ENCODE measurements at places on chromosomes 3 and 15.

GRCh38 chr3:66441129-66441528, 59.7 kb downstream of the LRIG1 start:
- DNase-seq = peak; percentile 47

DNA sequence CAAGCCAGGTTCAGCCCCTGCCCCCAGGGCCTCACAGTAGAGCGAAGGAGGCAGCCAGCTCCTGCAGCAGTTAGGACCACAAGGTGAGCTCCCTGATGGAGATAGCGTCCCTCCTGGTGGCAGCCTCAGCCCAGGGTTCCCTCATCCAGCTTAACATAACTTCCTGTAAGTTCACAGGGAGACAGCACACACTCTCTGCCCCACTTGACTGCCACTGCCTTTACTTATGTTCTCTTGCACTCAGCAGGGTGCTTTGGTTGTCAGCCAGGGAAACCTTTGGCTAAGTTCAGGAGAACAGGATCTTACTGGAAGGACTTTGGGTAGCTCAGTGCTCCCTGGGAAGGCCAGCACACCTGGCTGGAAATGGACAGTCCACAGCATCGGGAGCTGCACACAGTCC, 10.9 kb downstream of the KBTBD13 start:
- DNase-seq = peak; percentile 49

- DNase-seq = no peak
Measured at GRCh38 chr15:49817100-49817499, 196.3 kb downstream of the DTWD1 start.

GRCh38 chr15:35444557-35445204, 101.3 kb downstream of the DPH6 start:
- DNase-seq = peak; percentile 80

- peak; percentile 34 for DNase-seq
Measured at GRCh38 chr3:43747641-43748040, 56.9 kb downstream of the ABHD5 start.

DNA sequence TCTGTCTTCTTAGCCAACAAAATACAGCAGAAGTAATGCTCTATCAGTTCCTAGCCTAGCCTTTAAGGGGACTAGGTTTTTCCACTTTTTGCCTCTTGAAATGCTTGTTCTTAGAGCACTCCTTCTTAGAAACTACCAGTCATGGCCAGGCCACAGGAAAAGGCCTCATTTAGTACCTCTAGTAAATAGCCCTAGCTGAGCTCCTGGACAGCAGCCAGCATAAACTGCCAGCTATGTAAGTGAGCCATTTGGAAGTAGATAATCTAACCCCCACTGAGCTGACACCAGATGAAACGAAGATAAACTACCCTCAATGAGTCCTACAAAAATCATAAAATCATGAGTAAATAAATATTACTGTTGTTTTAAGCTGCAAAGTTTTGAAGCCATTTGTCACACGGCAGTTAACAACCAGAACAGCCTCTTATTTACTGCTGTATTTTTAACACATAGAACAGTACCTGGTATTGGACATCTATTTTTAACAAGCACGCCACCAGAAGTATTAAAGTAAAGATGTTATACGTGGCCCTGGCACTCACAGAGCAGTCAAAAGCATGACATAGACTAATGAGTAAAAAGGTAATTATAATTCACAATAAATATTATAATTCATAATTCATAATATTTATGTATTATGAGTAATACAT, 12.0 kb downstream of the TBC1D5 start:
- DNase-seq = peak; percentile 82

GRCh38 chr3:63814237-63814636, 4.9 kb upstream of the C3orf49 start:
- peak; percentile 61 for DNase-seq

DNA sequence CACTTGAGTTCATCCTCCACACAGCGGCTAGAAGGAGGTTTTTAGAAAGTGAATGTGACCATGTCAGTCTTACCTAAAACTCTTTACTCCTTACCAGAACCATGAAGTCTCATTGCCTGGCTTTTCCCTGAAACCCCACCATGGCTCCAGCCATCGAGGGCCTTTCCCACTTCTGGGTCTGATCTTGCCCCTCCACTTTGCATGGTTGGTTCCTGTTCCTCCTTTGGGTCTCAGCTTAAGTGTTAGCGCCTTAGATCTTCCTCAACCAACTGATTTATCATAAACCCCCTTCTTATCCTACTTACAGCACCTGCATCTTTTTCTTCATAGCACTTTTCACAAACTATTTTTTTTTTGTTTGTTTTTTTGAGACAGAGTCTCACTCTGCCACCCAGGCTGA, 45.9 kb upstream of the ULK4 start:
- no peak for DNase-seq

DNA sequence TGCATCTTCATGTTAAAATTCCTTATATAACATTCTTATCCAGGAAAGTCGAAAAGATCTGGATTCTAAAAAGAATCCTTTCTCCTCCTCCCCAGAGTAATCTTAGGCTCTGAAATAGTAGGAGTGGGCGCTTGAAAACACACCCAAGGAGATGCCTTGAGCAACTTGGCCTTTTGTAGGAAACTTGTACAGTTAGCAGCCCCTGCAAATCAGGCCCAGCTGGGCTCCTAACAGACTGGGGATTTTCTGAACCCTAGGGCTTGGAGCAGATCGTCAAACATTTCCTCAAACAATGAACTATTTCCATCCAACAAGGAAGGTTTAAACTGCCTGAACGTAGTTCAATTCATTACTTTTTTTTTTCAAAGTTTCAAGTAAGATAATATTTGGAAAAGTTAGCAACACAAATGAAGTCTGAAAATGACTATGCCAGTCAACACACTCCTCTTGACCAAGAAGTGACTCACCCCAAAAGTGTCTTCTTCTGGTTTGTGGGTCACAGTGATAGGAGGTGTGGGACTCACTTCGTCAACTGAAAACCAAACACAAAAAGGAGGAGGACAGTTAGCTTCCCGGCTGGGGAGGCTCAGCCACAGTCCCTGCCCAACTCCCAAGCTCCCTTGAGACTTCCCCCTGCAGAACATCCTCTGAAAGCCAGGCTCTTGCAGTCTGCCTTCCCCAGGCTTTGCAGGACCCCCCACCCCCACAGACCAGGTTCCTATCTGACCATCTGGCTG, 129.7 kb downstream of the NTRK3 start:
- no peak for DNase-seq

GRCh38 chr3:71942432-71943187, 157.7 kb upstream of the PROK2 start:
- no peak for DNase-seq

GRCh38 chr3:111366515-111366914, 175.5 kb upstream of the CD96 start:
- no peak for DNase-seq

GRCh38 chr15:90286678-90287077, 21.2 kb downstream of the NGRN start:
- DNase-seq = peak; percentile 51

- no peak for DNase-seq
Measured at GRCh38 chr3:31009881-31010280, 115.4 kb upstream of the GADL1 start.

- no peak for DNase-seq
Measured at GRCh38 chr3:193305356-193305755, 64.3 kb downstream of the PLAAT1 start.

DNA sequence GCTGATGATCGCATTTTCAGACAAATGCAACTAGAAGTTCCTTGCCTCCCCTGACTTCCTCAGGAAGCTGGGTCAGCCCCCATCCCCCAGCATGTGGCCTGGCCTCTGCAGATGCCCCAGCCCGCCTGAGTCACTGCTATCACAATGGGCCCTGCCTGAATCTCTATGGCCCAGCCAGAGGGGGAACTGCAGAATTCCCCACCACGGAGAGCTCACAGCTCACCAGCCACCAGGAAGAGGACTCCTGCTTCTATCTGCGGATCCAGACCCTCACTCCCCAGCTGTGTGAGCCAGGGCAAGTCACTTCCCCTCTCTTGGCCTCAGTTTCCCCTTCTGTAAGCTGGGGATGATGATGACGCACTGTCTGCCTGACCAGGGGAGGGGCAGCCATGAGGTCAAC, 6.9 kb downstream of the PLXND1 start:
- DNase-seq = peak; percentile 71

- DNase-seq = peak; percentile 5
Measured at GRCh38 chr3:103085465-103085864, 650.6 kb downstream of the ZPLD1 start.

- no peak for DNase-seq
Measured at GRCh38 chr15:77582763-77583162, 49.9 kb downstream of the LINGO1 start.

DNA sequence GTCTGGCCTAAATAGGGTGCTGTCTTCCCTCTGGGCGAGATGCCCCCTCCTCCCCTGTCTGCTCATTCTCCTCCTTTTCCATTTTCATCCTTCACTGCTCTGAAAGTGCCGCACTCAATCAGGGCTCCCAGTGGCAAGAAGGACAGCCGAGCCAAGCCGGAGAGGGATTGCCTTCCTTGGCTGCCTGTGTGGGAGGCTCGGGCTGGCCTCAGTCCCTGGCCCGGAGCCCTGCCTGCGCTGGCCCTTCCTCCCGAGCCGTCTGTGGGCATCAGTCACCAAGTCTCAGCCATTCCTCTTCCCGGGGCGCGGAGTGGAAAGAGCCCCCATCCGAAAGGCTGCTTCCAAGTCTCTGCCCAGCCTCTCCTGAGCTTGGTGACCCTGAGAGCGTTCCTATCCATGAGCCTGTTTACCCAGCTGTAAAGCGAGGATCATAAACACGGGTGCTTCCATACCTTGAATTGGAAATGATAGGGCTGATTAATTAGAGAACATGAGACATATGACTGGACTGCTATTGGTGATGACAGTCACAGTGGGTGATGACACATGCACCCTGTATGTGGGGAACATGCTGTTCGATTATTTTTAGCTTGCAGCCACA, 59.1 kb upstream of the TLE3 start:
- DNase-seq = no peak

- DNase-seq = peak; percentile 42
Measured at GRCh38 chr3:14371573-14372474, 30.6 kb upstream of the SLC6A6 start.

GRCh38 chr3:12463686-12464085, 20.6 kb upstream of the TSEN2 start:
- no peak for DNase-seq

GRCh38 chr3:14441240-14441919, 39.0 kb downstream of the SLC6A6 start:
- no peak for DNase-seq

DNA sequence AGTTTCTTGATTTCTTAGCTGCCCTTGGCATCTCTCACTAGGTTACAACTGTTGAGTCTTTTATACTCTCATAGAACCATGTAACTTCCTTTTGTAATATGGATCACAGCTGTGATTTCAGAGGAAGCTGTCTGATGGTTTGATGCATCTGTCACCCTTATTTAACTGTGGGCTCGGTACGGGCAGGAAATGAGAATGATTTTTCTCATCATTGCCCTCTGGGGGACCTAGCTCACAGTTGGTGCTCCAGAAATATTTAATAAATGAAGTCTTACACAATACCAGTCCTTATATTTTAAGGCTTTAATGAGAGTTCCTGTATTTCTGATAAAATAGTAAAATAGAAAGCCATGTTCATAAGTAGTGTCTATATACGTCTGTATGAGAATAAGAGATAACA, 151.2 kb downstream of the EBLN2 start:
- no peak for DNase-seq

GRCh38 chr3:53581671-53582070, 87.3 kb downstream of the CACNA1D start:
- no peak for DNase-seq

- no peak for DNase-seq
Measured at GRCh38 chr3:143384076-143384475, 264.5 kb downstream of the CHST2 start.

GRCh38 chr3:3664935-3665334, 134.3 kb upstream of the LRRN1 start:
- no peak for DNase-seq
